ENCODE measurements at places on chromosomes 16 and 17. TPM values are rescaled to one million over a fixed set of nuclear protein-coding genes. Genes with fewer than 3 reads are reported as not detected.
A peak's percentile ranks its signal among the peaks of the same experiment; 100 is the strongest.

The PRSS8 gene
- total RNA-seq = 3.0 TPM

The CCL4L2 gene
- total RNA-seq = 0.42 TPM

The CDK3 gene
- 5.0 TPM for total RNA-seq

The KRT36 gene
- total RNA-seq = not detected

The PPP1R27 gene
- 2.3 TPM for total RNA-seq

The C1QTNF1 gene
- 0.09 TPM for total RNA-seq

The IRF8 gene
- total RNA-seq = 0.65 TPM

The OTOP2 gene
- 0.27 TPM for total RNA-seq

The DDX28 gene
- 24.5 TPM for total RNA-seq

The CCL7 gene
- total RNA-seq = not detected

GRCh38 chr17:78589031-78589675 lies 12.0 kb upstream of the DNAH17 start:
- no peak for DNase-seq
- H3K4me1 ChIP-seq = no peaks in the 10 kb centered on the region
- H3K27ac ChIP-seq = no peak overlapping the region
- no peaks in the 10 kb centered on the region for H3K36me3 ChIP-seq
- no peak overlapping the region for H3K4me3 ChIP-seq

DNA sequence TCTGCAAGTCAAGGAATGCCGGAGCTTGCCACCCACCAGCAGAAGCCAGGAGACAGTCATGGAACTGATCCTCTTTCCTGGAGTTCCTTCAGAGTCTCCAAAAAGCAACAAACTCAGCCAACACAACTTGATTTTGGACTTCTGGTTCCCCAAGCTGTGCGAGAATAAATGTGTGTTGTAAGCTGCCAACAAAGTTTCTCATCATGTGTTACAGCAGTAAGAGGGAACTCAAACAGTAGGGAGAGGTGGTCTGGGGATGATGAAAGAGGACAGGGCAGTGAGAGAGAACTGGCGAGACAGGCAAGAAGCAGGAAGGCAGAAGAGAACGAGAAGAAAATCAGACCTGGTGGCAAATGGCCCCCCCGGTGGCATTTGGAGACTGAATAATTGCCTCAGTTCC lies 204.9 kb downstream of the MAF start:
- H3K4me3 ChIP-seq = no peak overlapping the region
- no peak overlapping the region for H3K27ac ChIP-seq
- H3K4me1 ChIP-seq = peaks cover 5% of the 10 kb centered on the region
- H3K27me3 ChIP-seq = peaks cover 18% of the 10 kb centered on the region
- H3K36me3 ChIP-seq = no peaks in the 10 kb centered on the region

DNA sequence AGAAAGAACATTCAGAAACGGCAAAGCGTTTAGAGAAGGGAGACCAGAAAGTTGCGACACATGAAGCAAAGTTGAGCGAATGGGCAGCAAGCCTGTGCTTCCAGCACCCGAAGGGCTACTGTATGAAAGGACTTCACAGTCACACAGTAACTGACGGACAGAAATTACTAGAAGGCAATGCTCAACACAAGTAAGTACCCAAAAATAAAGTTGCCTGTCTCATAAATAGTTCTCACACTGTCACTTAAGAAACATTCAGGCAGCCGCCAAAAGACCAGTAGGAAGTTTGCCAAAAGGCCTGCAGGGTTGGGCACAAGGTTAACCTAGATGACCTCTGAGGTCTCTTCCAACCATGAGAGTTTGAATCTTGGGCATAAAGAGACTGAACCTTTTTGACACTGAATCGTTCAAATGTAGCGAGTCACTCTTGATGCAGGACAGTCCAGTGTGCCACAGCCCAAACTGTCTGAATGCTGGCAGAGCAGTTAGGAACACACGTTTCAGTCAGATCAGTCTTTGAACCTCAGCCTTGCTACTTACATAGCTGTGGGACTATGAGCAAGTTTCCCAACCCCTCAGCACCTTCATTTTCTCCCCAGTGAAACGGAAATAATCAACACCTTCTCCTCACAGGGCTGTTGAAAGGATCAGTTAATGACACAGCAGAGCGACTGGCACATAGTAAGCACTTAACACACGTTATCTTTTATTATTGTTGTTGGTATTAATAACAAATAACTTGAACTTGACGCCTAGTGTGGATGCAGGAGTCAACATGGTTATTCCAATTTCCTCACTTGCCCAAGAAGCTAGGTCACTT lies 10.4 kb downstream of the NCBP3 start:
- no peaks in the 10 kb centered on the region for H3K27me3 ChIP-seq
- no peak for DNase-seq
- H3K4me1 ChIP-seq = no peaks in the 10 kb centered on the region
- H3K4me3 ChIP-seq = no peak overlapping the region
- peaks cover 63% of the 10 kb centered on the region for H3K36me3 ChIP-seq

DNA sequence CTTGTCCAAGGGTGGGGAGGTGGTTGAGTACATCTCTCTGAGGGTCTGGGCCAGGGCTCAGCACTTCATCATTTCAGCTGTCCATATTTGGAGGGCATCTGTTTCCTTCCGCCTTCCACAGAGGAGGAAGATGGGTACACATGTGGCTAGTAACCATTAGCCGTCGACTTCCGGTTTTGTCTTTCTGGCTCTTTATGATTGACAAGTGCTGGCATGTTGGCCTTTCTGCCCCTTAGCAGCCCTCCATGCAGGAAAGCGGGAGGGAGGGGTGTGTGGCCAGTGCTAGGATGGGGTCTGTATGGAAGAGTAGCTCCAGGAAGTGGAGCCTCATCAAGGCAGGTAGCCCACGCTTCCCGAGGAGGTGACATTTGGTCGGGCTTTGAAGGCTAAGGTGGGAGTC lies 69.6 kb downstream of the RAI1 start:
- H3K27ac ChIP-seq = peak overlapping the region; percentile 50
- DNase-seq = no peak
- H3K36me3 ChIP-seq = peaks cover 4% of the 10 kb centered on the region
- no peaks in the 10 kb centered on the region for H3K27me3 ChIP-seq

DNA sequence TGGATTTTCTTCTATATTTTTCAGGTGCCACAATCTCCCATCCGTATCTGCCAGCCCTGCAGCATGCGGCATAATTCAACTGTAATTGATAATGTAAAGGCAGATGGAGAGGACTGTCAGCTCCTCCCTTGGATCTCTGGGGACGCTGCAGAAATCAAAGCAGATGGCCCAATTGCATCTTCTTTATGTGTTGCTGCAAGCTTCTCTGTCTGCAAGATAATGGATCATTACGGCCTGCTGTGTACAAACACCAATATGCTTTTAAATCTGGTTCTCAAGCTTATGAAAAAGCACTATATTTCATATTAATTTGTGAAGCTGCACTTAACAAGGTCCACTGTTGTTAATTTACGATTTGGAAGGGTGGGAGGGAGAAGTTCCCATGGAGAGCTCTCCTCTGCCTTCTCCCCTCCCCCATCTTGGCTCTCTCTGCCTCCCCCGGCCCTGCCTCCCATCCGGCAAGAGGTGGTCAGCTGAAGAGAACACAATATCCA lies 607.5 kb downstream of the TOX3 start:
- no peak for DNase-seq
- H3K36me3 ChIP-seq = no peaks in the 10 kb centered on the region
- H3K27me3 ChIP-seq = no peaks in the 10 kb centered on the region
- H3K4me1 ChIP-seq = no peaks in the 10 kb centered on the region
- H3K4me3 ChIP-seq = no peak overlapping the region
- H3K27ac ChIP-seq = no peak overlapping the region

DNA sequence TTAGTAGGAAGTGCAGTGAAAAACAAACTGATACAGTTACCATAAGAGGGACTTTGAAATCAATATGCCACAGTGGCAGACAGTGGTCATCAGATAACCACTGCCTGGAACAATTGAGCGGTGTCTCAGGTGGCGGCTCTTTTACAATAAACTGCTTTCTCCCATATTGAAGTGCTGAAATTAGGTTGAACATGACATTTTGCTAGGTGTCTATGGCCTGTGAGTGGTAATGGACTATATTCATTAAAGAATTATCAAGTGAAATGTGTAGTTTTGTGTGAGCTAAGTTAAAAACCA lies 214.7 kb downstream of the RPTOR start:
- 0 out of 2 replicates have a peak, but pooled peaks cover 6% of the 10 kb centered on the region for H3K4me1 ChIP-seq
- no peak overlapping the region for H3K4me3 ChIP-seq
- no peaks in the 10 kb centered on the region for H3K27me3 ChIP-seq
- peaks cover 27% of the 10 kb centered on the region for H3K36me3 ChIP-seq
- no peak for DNase-seq

DNA sequence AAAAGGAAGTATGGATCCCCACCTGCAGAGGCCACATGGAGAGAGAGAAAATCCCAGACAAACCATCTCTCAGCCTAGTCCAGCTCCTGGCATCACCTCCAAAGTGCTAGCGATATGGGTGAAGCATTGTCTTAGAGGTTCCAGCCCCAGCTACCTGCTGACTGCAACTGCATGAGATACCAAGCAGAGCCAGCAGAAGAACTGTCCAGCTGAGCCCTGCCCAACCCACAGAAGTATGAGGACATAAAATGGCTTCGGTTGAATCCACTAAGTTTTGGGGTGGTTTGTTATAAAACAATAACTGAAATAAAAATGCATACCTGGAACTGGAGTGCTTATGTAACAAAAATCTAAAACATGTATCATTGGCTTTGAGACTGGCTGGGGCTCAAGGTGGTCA lies 20.4 kb upstream of the SLFN5 start:
- H3K4me1 ChIP-seq = no peaks in the 10 kb centered on the region
- H3K27me3 ChIP-seq = peaks cover 5% of the 10 kb centered on the region

GRCh38 chr17:37179893-37180292 lies 195.9 kb upstream of the C17orf78 start:
- no peak overlapping the region for H3K4me3 ChIP-seq
- H3K36me3 ChIP-seq = peaks cover 91% of the 10 kb centered on the region
- DNase-seq = no peak
- H3K27ac ChIP-seq = no peak overlapping the region
- H3K27me3 ChIP-seq = no peaks in the 10 kb centered on the region

- H3K4me1 ChIP-seq = no peaks in the 10 kb centered on the region
- H3K27ac ChIP-seq = no peak overlapping the region
- DNase-seq = no peak
- no peak overlapping the region for H3K4me3 ChIP-seq
- H3K27me3 ChIP-seq = no peaks in the 10 kb centered on the region
Observed at GRCh38 chr16:9489835-9490467, 398.5 kb downstream of the HAPSTR1 start.

DNA sequence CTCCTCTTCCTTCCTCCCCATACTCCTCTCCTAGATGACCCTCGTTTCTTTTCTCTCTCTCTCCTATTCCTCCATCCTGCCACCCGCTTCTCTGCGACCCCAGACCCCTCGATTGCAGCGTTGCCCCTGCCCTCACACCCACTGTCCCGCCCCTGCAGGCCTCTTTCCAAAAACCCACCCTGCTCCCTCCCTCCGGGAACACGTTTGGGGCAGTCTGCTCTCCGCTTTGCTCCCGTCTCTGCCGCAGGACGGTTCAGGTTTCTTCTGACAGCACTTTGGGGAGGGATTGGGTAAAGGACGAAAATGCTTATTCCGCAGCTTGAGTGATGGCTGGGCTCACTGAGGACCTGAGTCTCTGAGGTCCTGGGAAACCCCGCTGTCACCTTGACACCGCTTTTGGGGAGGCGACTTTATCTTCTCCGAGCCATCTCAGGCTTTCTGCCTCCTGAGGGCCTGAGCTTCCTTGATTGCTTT lies 690 bp downstream of the NDE1 start:
- peaks cover 17% of the 10 kb centered on the region for H3K36me3 ChIP-seq
- peaks cover 19% of the 10 kb centered on the region for H3K4me1 ChIP-seq
- H3K27me3 ChIP-seq = no peaks in the 10 kb centered on the region
- peak overlapping the region; percentile 84 for H3K27ac ChIP-seq

DNA sequence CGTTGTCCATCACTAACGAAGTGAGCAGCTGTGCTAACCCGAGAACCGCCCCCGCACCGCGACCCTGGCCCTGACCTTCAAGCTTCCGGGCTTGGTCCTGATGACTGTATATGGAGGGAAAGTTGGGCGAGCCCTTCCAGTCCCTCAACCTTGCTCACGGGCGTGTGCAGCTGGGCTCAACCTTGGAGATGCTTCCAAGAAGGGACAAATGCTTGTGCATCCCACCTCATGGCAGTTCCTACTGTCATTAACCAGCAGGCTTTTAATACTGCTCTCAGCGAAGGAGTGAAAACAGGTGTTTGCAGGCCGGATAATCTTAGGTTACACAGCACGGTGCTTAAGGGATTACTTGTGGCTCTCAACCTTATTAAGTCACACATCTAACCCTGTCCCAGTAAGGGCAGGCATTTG lies 33.5 kb downstream of the SRL start:
- H3K4me1 ChIP-seq = peaks cover 16% of the 10 kb centered on the region
- no peak overlapping the region for H3K27ac ChIP-seq
- DNase-seq = peak; percentile 61
- no peak overlapping the region for H3K4me3 ChIP-seq

DNA sequence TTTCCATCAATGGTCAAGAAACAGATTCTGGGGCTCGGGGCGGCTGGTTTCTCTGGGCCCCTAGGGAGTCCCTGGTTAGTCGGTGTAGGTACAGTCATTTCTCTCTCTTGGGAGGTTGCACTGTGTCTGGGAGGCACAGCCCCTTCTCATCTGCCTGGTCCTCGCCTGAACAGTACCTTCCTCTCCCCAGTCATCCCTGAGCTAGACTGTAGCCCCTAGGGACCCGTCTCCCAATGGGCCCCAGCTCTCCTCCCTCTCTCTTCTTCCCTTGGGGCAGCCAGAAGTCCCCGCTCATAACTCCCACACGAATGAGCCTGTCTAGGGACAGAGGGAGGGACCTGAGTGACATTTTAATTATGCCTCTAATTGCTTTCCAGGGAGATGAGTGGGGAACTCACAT lies 20.2 kb upstream of the CPSF4L start:
- no peak for DNase-seq
- H3K27me3 ChIP-seq = no peaks in the 10 kb centered on the region
- no peak overlapping the region for H3K27ac ChIP-seq
- peaks cover 22% of the 10 kb centered on the region for H3K36me3 ChIP-seq
- H3K4me3 ChIP-seq = no peak overlapping the region

DNA sequence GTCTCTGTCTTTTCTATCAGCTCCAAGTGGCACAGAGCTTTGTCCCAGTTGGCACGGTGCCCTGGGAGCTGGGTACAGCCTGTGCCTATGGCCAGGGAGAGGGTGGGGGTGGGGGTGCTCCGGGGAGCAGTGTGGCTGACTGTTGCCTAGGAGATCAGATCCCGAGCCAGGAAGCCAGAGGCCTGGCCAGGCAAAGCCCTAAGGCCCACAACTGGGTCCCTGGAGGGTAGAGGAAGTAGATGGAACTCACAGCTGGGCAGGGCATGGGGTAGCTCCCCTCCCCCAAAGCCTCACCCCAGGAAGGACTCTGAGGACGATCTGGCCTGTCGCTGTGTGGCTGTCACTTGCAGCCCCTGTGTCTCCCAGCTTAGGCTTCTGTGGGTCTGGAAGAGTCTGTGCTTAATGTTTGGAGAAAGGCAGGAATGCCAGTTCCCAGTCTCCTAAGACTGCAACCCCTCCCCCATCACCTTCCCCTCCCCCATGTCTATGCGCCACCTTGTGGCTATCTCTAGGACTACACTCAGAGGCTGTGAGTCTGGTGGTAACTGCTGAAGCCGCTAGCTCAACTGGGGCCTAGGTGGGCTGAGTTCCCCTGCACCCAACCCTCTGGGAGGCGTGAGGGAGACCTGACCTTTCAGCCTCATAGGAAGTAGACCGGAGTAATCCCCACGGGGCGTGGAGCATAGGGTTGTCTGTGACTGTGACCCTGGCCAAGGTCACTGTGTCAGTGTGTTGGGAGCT lies 12.6 kb downstream of the THRA start:
- H3K27ac ChIP-seq = peak overlapping the region; percentile 73
- peak; percentile 71 for DNase-seq
- H3K4me1 ChIP-seq = peaks cover 62% of the 10 kb centered on the region
- H3K36me3 ChIP-seq = peaks cover 37% of the 10 kb centered on the region
